ENCODE measurements at places on chromosomes 3 and 15. TPM values are rescaled to one million over a fixed set of nuclear protein-coding genes. Genes with fewer than 3 reads are reported as not detected.

The CPA3 gene
- not detected for total RNA-seq

The GPR27 gene
- total RNA-seq: 0.08 TPM

The DGKG gene
- under 0.01 TPM for total RNA-seq

The CCDC50 gene
- total RNA-seq: 72.0 TPM

The FAM81A gene
- total RNA-seq: not detected

The CD200 gene
- 24.0 TPM for total RNA-seq

The MORC1 gene
- not detected for total RNA-seq

The ITGA11 gene
- total RNA-seq: 65.5 TPM

The CYP8B1 gene
- total RNA-seq: not detected

The WDR93 gene
- total RNA-seq: not detected

The GABRR3 gene
- total RNA-seq: not detected

The ZIC4 gene
- total RNA-seq: 0.08 TPM

The SLC2A2 gene
- not detected for total RNA-seq

The NDN gene
- 35.7 TPM for total RNA-seq

The ASB14 gene
- not detected for total RNA-seq

The KAT2B gene
- total RNA-seq: 8.0 TPM

The CRYGS gene
- total RNA-seq: 0.75 TPM

The DAPK2 gene
- total RNA-seq: 8.1 TPM

The CYP11A1 gene
- total RNA-seq: 0.15 TPM

The RASGRP1 gene
- under 0.01 TPM for total RNA-seq

The ADIPOQ gene
- total RNA-seq: not detected

The GRK7 gene
- total RNA-seq: under 0.01 TPM
